ENCODE measurements at places on chromosomes 1 and 21. TPM values are rescaled to one million over a fixed set of nuclear protein-coding genes. Genes with fewer than 3 reads are reported as not detected.
A peak's percentile ranks its signal among the peaks of the same experiment; 100 is the strongest.

The IGSF5 gene
- polyA plus RNA-seq, result 1.6 TPM

The PRUNE1 gene
- polyA plus RNA-seq, result 23.7 TPM

The MCOLN2 gene
- polyA plus RNA-seq, result not detected

The ETV3L gene
- polyA plus RNA-seq, result not detected

The COL6A2 gene
- polyA plus RNA-seq, result 827 TPM

The ANKRD35 gene
- 2.5 TPM for polyA plus RNA-seq

The B3GALT2 gene
- 10.9 TPM for polyA plus RNA-seq

The SERTAD4 gene
- polyA plus RNA-seq, result 7.7 TPM

The CRYAA gene
- not detected for polyA plus RNA-seq

DNA sequence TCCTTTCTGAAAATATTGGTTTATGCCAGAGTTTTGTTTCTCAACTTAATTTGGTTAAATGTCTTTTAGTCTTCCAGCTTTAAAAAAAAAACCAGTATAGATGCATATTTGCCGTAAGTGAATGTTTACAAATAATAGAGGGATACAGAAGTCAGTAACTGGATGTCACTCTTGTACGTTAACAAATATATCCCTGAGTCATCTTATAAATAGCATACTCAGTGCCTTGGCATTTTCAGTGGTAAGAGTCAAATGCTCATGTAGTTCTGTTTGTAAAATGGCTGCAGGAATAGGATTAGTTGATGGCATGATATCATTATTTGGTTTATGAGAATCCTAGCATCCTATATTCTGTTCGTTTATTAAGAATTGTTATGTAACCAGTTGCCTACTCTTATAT is 55.4 kb downstream of the SPEN start:
- DNase-seq, result no peak

GRCh38 chr1:207823880-207824566 is 72.2 kb downstream of the CD46 start:
- DNase-seq, result peak; percentile 79

DNA sequence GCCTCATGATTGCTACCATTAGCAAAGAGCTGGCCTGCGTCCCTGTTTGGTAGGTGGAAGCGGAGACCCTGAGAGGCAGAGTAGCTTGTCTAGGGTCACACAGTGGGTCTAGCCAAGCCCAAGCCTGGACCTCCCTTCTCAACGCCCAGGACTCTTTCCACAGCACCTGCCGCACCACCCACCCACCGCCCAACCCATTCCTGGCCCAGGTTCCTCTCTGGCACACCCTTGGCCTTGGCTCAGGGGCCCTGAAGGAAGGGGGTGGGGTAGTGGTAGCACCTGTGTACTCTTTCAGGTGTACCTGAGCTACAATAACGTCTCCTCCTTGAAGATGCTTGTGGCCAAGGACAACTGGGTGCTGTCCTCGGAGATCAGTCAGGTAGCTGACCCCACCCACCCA is 19.3 kb downstream of the FAM151A start:
- DNase-seq, result no peak

- peak; percentile 24 for DNase-seq
Observed at GRCh38 chr1:116739371-116740012, 14.7 kb upstream of the CD2 start.

DNA sequence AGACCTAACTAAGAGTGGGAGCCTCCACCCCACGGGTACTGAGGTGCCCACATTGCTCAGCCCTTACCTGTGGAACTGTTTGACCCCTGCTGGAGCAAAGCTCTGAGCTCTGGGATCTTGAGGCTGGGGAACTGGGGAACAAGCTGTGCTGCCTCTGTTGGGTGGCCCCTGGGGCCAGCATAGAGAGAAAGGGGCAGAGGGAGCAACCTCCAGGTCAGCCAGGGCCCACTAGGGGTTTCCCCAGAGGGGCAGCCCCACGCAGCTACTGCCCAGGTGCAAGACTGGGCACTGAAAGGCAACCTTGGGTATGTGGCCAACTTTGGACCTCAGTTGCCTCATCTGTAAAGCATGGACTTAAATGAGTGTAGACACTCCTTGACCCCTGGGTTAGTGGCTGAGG is 23.5 kb upstream of the EPB41 start:
- DNase-seq, result no peak

DNA sequence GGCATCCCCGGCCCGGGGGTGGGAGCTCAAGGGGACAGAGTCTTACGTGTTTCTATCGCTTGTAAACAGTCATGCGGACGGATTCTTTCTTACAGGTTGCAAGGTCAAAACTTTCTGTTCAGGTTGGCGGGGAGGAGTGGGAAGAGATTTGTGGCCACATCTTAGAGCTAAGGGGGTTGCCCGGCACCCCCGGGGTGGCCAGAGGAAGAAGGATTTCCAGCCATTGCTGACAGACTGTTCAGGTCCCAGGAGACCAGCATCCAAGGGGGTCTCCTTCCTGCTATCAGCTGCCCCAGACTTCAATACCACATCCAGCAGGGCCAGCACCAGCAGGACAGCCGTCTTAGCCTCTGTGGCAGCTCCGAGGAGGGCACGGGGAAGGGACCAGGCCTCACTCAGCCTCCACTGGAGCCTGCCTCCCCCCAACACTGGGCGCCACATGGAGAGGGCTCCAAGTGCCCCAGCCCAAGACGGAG is 52.0 kb downstream of the KIF21B start:
- no peak for DNase-seq

- DNase-seq, result peak; percentile 41
Observed at GRCh38 chr1:88655685-88656299, 28.3 kb upstream of the PKN2 start.

DNA sequence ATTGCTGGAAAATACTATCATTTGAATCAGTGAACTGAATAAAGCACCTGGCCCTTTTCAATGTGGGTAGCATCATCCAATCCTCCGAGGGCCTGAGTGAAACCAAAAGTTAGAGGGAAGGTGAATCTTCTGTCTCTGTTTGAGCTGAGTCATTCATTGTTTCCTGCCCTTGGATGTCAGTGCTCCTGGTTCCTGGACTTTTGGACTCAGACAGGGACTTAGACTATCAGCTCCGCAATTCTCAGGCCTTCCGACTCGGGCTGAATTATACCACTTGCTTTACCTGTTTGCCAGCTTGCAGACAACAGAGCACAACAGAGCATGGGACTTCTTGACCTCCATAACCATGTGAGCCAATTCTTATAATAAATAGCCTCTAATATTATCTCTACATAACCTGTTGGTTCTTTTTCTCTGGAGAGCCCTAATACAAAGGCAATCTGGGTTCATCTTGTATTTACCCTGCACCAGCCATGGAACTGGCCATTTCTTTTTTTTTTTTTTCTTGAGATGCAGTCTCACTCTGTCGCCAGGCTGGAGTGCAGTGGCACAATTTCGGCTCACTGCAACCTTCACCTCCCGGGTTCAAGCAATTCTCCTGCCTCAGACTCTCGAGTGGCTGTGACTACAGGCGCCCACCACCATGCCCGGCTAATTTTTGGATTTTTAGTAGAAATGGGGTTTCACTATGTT is 19.2 kb upstream of the VASH2 start:
- DNase-seq, result no peak

GRCh38 chr1:200525090-200525987 is 95.2 kb downstream of the KIF14 start:
- DNase-seq, result peak; percentile 81

- DNase-seq, result peak; percentile 84
Observed at GRCh38 chr1:212608959-212609700, 569 bp downstream of the ATF3 start.

GRCh38 chr1:146036965-146037646 is 15.6 kb upstream of the HJV start:
- peak; percentile 91 for DNase-seq

GRCh38 chr1:91221017-91221416 is 183.6 kb downstream of the HFM1 start:
- no peak for DNase-seq

GRCh38 chr1:46413596-46413985 is 19.5 kb downstream of the FAAH start:
- DNase-seq, result no peak

DNA sequence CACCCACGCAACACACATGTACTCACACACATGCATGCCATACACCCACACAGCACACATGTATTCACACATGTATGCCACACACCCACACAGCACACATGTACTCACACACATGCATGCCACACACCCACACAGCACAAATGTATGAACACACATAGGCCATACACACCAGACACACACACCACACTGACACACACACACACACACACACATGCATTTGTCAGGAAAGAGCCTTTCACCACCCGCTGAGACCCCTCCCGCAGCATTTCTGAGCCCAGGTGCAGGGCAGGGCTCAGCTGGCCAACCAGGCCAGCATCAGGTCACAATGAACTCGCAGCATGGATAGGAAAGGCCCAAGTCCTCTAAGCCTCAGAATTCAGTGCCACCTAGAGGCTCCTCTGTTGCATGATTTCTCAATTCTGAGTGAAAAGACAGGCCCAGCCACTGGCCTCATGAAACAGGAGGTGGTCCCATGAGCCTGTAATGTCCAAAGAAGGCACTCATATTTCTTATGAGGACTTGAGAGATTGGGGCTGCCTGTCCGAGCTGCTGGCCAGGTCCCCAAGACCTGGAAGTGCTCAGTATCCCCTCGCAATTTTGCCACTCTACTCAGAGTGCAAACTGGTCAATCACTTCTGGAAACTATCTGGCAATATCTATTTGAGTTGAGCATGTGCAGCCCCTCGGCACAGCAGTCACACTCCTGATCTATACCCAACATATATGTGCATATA is 57.3 kb downstream of the PSMG1 start:
- DNase-seq, result peak; percentile 88

- no peak for DNase-seq
Observed at GRCh38 chr1:220798338-220798737, 11.6 kb downstream of the MTARC1 start.

DNA sequence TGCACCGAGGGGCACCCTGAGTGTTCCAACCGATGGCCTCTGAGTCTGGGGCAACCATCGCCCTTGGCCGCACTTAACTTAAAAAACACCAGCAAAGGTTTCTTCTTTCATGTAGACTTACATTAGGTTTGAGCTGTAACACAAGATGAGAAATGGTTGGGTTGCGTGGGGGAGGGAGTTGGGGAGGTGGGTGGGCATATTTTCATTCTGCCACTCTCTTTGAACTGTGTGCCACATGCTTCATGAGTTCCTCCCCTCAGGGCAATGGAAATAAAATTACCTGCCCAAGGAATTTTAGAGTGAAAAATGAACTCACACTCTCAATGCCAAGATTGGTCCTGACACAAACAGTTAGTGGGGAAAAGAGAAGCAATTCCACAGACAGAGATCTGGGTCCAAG is 430.1 kb upstream of the USP24 start:
- DNase-seq, result no peak

- DNase-seq, result no peak
Observed at GRCh38 chr1:147807405-147807804, 47.0 kb upstream of the GJA5 start.

DNA sequence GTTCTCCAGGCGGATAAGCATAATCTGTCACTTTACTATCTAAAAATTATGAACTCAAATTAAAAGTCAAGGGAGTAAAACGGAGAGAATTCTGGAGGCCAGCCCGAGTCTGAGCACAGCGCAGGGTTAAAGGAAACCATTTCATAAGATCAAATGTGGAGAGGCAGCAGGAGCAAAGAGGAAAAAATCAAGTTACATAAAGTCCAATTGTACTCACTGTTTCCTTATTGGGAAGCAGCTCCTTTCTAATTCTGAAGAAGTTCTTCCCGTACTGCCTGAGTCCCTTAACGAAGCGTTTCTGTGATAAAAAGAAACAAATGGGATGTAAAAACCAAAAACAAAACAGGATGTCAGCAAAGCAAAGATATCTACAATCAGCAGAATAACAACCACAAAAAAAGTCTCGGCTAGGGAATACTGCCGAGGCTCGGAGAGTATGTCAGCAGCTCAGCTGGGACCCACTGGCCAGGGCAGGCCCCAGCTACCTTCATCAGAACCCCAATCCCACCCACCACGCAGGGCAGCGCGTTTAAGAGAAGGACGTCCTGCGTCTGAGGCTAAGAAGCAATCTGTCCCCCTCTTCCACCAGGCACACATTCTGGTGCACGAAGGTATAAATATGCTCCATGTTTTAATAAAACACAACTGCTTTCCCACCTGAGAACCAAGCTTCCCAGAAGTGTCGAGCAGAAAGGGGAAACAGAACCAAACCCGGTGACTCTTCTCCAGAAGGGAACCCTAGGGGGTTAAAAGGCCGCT is 104.8 kb downstream of the SLC45A1 start:
- no peak for DNase-seq

DNA sequence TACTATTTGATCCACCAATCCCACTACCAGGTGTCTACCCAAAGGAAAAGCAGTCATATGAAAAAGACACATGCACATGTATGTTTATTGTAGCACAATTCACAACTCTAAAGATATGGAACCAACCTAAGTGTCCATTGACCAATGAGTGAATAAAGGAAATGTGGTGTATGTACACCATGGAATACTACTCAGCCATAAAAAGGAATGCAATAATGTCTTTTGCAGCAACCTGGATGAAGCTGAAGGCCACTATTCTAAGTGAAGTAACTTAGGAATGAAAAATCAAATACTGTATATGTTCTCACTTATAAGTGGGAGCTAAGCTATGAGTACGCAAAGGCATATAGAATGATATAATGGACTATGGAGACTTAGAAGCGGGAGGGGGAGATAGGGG is 12.6 kb downstream of the ADIPOR1 start:
- no peak for DNase-seq

DNA sequence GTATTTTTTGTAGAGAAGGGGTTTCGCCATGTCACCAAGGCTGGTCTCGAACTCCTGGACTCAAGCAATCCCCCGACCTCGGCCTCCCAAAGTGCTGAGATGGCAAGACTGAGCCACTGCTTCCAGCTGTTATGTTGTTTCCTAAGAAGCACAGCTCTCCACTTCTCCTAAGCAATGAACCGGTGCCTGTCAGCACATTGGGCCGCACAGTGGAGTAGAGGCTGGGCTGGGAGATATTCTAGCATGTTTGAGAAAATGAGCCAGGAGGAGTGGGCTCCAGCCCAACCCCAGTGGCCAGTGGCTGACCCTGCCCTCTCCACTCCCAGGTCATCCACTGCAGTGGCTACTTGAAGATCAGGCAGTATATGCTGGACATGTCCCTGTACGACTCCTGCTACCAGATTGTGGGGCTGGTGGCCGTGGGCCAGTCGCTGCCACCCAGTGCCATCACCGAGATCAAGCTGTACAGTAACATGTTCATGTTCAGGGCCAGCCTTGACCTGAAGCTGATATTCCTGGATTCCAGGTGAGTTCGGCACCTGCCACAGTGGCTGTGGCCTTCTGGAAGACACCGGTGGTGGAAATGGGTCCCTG is 27.0 kb downstream of the SIM2 start:
- DNase-seq, result no peak

DNA sequence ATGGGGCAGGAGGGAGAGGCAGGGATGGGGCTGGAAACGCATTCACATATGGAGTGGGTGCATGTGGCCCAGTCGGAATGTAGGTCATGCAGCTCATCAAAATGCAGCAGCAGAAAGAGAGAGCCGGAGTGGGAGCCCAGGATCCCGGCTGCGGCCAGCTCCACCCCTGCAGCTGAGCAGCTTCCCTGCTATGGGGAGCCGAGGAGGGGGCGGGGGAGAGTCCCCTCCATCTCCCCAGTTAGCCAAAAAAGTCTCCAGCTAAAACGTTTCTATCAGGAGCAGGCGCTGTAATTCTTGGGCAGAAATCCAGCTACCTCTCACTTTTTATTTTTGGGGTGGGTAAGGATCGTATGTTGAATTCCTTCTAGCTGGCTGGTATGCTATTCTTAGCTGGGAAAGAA is 39.7 kb downstream of the MRPL37 start:
- peak; percentile 33 for DNase-seq

- no peak for DNase-seq
Observed at GRCh38 chr1:54887665-54888071, 673 bp upstream of the DHCR24 start.

Measured in muscle of back (tissue), 13 donors.